ENCODE measurements at places on chromosomes 7 and 10. TPM values are rescaled to one million over a fixed set of nuclear protein-coding genes. Genes with fewer than 3 reads are reported as not detected.

DNA sequence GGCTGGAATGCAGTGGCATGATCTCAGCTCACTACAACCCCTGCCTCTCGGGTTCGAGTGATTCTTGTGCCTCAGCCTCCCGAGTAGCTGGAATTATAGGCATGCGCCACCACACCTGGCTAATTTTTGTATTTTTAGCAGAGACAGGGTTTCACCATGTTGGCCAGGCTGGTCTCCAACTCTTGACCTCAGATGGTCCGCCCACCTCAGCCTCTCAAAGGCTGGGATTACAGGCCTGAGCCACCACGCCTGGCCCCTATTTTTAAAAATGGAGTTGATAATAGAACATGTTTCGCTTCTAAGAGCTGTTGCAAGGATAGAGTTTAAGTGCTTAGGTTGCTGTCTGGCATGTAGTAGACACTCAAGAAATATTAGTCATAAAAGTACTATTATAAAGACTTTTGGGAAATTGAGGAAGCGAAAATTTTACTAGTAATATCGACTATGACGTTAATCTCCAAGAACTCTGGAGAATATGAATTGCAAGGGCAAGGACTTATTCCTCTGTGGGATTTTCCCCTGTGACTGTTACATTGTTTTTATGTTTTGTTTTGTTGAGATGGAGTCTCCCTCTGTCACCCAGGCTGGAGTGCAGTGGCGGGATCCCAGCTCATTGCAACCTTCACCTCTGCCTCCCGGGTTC is 7.9 kb downstream of the GTF2I start:
- H3K4me1 ChIP-seq, result peaks cover 47% of the 10 kb centered on the region
- H3K4me3 ChIP-seq, result no peak overlapping the region
- no peak for DNase-seq
- peaks cover 20% of the 10 kb centered on the region for H3K36me3 ChIP-seq

Gene SUN1
- total RNA-seq, result 111 TPM

DNA sequence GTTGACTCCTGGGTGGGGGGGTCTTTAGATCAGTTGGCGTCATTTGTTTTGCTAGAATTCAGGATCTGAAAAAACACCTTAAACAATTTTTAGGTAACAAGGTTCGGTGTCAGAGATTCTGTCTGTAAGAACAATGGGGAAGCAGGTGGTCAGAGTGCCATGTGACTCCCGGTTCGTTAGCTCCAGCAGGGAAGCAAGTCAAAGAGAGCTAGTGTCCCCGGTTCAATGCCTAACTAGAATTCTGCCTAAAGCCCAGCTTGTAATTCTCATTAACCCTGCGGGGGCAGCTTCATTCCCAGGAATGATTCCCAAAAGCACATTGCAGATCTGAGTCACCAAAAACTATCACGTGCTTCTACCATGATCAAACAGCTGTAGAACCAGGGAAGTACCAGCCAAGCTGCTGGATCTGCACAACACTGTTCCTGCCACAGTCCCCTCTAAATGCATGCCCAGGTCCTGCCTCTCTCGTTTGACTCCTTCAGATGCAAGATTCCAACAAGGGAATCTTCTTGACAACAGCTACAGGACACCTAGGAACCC is 664.3 kb upstream of the CELF2 start:
- no peak overlapping the region for H3K27ac ChIP-seq
- H3K4me1 ChIP-seq, result no peaks in the 10 kb centered on the region
- DNase-seq, result no peak

GRCh38 chr7:4054158-4054557 is 627.9 kb upstream of the FOXK1 start:
- no peak overlapping the region for H3K4me3 ChIP-seq
- no peaks in the 10 kb centered on the region for H3K27me3 ChIP-seq
- H3K36me3 ChIP-seq, result no peaks in the 10 kb centered on the region
- no peak overlapping the region for H3K27ac ChIP-seq

GRCh38 chr7:13144673-13145072 is 457.2 kb downstream of the ARL4A start:
- no peak overlapping the region for H3K4me3 ChIP-seq
- no peaks in the 10 kb centered on the region for H3K4me1 ChIP-seq
- H3K27me3 ChIP-seq, result no peaks in the 10 kb centered on the region
- no peaks in the 10 kb centered on the region for H3K36me3 ChIP-seq
- no peak overlapping the region for H3K27ac ChIP-seq
